ENCODE measurements at places on chromosomes 13 and 19.

GRCh38 chr13:111518161-111518792 is 197.8 kb downstream of the TEX29 start:
- no peak for DNase-seq

DNA sequence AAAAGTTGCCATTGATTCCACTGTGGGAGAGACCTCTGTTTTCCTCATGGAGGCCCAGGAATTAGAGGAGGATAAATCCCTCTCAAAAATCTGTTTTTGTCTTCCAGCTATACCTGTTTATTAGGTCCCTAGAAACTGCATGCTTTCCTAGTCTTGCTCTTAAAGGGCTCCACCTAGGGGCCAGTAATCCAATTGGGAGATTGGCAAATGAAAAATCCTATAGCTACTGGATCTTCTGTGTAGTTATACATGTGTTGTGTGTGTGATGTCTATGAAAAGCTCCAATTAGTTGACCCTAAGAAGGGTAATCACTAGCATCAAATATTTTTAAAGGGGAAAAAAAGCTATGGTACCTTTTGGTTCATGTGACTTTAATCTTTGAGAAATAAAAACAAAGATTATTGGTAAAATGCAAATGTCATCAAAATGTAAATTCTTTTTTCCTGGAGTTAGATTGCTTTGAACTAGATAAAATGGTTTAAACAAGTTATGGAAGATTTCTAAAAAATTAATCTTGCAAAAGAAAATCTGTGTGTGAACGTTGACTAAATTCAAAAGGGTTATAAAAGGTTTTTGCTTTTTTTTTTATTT is 63.4 kb upstream of the C1QTNF9B start:
- DNase-seq: no peak

GRCh38 chr13:98586400-98587345 is 9.8 kb upstream of the STK24 start:
- DNase-seq: no peak

DNA sequence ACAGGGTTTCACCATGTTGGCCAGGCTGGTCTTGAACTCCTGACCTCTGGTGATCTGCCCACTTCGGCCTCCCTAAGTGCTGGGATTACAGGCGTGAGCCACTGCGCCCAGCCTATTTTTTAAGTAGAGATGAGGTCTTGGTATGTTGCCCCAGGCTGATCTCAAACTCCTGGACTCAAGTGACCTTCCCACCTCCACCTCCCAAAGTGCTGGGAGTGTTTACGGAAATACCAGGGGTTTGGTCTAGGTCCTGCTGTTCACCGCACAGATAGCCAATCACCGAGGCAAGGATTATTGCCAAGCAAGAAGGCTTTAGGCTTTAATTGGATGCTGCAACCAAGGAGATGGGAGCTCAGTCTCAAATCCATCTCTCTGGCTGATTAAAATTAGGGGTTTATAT is 11.6 kb downstream of the CLEC4G start:
- DNase-seq: no peak

- no peak for DNase-seq
Observed at GRCh38 chr13:48955536-48955935, 20.2 kb upstream of the FNDC3A start.

GRCh38 chr19:41408256-41408655 is 10.6 kb downstream of the BCKDHA start:
- no peak for DNase-seq

GRCh38 chr13:21481359-21481758 is 22.3 kb upstream of the ZDHHC20 start:
- no peak for DNase-seq

GRCh38 chr13:48093588-48093987 is 1.3 kb downstream of the MED4 start:
- no peak for DNase-seq

DNA sequence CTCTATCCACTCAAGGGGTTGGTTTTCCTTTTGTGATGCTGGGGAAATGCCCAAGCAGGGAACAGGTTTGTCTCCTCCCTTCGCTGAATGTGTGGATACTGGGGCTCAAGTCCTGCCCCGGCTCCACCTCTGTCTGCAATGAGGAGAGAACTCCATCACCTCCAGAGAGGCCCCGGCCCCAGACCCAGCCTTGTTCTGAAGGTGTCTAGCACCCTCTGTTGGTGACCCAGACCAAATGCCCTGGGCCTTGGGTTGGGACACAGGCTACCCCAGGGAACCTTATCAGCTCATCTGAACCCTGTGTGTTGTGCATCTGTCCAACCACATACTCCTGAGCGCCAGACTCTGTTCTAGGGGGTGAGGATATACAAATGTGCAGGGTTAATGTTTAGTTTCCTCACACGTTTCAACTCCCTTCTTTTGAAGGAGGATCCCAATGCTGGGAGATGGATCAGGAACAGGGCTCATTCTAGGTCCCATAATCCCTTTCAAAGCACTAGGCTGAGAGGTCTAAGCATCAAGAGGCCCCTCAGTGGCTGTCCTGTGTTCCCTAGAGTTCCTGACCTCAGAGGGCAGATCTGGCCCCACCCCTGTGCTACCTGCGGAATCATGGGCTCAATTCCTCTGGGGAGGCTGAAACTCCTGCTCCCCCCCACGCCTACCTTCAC is 112.5 kb upstream of the SLC7A1 start:
- peak; percentile 35 for DNase-seq

- DNase-seq: no peak
Observed at GRCh38 chr13:98697791-98698190, 54.7 kb downstream of the SLC15A1 start.

DNA sequence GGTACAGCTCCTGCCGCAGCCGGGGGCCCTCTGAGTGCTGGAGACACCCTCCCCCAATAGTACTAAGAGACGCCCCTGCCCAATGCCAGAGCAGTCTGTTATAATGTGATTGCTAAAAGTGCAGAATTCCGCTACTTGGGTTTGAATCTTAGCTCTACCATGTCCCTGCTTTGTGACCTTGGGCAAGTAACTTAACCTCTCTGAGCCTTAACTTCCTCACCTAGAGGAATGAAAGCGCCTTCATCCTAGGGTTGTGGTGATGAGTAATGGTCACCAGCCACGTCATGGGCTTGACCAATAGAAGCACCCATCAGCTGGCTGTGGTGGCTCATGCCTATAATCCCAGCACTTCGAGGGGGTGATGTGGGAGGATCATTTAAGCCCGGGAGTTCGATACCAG is 6.5 kb downstream of the PLEKHG2 start:
- DNase-seq: no peak
